ENCODE measurements at places on chromosomes 2 and 18.

DNA sequence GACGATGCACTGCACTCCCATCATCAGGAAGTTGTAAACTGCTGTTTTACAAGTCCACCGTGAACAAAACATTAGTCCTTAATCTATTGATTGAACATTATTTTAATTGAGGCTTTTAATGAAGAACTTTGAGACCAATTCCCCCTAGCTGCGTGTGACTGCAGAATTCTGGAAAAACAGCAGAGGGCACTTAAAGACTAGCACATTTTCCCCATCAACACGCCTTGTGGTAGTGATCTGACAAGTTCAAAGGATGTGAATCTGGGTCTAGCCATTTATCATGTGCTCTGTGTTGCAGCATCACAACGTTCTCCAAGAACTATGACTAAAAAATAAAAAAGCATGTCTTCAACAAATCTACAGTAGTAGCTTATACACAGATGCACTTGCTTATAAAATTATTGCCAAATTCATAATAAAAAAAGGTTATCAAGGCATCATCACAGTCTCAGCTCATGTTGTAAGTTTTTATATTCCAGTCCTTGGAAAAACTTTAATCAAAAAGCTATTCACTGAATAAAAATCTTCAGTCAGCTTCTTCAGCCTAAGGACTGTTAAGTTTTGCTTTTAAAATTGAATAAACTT is 35.8 kb downstream of the SKOR2 start:
- peak; percentile 73 for DNase-seq

DNA sequence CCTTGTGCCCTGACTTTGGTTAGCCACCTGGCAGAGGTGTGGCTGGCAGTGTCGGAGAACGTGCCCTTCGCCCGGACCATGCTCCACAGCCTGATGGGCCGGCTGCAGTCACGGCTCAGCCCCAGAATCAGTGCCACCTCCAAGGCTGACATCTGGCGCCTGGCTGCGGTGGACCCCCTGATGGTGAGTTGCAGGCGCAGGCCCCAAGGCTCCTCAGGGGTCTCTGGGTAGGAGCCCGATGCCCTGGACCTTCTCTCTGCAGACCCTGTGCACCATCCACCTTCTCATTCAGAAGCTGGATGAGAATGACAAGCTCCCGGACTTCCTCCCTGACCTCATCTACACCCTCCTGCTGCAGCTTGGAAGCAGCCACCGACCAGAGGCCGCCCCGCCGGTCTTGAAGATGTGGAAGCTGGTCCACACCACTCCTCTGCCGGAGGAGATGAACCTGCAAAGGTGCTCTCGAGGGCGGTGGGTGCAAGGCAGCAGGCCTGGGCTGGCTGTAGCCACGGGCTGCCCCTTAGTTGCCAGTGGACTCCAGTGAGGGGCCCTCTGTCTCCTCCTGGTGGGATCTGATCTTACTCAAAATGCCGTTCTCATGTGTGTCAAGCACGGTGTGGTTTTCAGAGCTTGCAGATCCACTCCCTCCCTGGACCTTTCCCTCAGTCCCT is 32.1 kb downstream of the HJURP start:
- DNase-seq: no peak

GRCh38 chr2:214497489-214497888 is 86.6 kb downstream of the VWC2L start:
- no peak for DNase-seq

- peak; percentile 67 for DNase-seq
Measured at GRCh38 chr2:99841749-99842148, 300.6 kb downstream of the AFF3 start.

GRCh38 chr2:55403256-55403998 is 16.2 kb downstream of the CCDC88A start:
- DNase-seq: no peak

DNA sequence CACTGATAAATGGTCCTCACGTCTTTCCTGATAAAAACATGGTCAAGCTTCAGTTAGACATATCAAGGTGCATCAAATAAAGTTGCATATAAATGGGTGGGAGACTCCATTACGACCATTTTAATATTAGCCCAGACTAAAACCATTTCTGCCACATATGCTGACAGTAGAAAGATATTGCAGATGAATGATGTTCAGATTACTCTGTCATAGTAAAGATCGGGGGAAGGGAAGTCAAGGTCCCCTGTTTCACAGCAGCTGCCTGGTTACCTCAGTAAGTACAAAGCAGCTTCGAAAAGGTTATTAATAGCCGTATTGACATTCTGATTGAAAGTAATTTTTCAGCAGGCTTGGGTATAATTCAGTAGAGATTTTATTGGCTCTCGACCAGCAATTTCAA is 927.7 kb upstream of the CDH2 start:
- no peak for DNase-seq

DNA sequence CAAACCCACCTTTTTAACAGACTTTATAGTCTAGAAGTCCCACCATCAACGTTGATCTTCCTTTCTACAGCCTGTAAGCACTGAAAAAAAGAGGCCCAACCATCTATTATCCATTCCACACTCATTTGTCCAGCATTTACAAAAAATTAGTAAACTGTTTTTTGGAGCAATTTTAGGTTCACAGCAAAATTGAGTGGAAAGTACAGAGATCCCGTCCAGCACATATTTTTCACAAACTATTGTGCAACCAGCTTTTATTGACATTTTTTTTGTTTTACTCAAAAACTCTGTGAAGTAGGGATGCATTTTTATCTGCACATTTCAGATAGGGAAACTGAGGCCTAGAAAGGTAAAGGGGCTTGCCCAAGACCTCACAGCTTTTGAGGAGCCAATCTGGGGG is 68.6 kb downstream of the TNP1 start:
- DNase-seq: no peak

- DNase-seq: no peak
Measured at GRCh38 chr2:180655393-180655792, 325.0 kb upstream of the UBE2E3 start.
